ENCODE measurements at places on chromosomes 5 and 9.

GRCh38 chr5:88805151-88805784, 77.7 kb downstream of the MEF2C start:
- DNase-seq = no peak

GRCh38 chr5:8333485-8333884, 464.5 kb downstream of the MTRR start:
- no peak for DNase-seq

- no peak for DNase-seq
These were observed 86.3 kb upstream of the TAF11L2 start for GRCh38 chr5:17411436-17412402.

GRCh38 chr9:133592731-133593409, 16.3 kb downstream of the FAM163B start:
- no peak for DNase-seq

DNA sequence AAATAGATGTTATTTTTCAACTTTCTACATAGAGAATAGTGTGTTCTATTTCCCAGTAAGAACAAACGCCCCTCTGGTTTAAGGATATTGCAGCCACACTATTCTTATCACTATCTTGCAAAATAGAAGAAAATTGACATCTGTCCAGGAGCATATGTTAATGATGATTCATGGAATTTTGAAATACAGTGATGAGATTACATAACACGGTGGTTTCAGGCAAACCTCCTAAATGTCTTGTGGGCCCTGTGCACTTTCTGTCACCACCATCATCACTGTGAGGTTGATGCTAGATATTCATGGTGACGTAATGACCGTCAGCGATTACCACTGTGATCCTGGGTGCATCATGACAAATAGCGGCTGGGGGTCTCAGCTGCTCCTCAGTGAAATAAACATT, 48.1 kb downstream of the CFAP90 start:
- no peak for DNase-seq
